Ureter (tissue), 1 donor: ENCODE measurements at places on chromosomes 11 and 22. TPM values are rescaled to one million over a fixed set of nuclear protein-coding genes. Genes with fewer than 3 reads are reported as not detected.

DNA sequence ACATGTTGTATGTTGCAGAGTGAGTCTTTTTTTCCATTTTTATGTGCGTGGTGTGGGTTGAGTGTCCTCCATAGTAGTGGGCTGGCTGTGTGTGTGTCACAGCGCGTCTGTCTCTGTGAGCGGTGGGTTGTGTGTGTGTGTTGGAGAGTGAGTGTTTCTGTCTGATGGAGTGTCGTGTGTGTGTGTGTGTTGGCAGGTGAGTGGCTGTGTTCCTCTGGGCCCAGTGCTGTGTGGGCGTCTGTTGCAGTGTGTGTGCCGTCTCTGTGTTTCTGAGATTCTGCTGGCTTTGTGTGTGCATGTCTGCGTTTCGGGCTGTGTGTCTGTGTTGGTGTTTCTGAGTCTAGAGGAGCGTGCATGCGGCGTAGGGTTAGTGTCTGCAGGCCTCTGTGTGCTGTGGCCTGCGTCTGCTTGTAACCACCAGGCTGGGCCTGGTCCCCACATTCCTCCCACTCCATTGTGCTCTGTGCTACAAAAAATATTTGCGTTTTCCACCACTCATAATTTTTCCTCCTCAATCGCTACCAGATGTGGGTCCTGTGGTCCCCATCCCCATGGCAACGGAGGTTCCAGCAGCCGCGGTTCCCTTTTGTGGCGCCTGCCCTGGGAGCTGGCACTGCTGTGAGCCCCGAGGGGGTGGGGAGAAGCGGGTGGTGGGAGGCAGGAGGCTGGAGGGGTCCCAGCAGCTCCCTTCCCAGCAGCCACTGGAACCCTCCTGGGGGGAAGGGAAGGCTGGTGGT lies 15.2 kb downstream of the SCARF2 start:
- DNase-seq = no peak

DNA sequence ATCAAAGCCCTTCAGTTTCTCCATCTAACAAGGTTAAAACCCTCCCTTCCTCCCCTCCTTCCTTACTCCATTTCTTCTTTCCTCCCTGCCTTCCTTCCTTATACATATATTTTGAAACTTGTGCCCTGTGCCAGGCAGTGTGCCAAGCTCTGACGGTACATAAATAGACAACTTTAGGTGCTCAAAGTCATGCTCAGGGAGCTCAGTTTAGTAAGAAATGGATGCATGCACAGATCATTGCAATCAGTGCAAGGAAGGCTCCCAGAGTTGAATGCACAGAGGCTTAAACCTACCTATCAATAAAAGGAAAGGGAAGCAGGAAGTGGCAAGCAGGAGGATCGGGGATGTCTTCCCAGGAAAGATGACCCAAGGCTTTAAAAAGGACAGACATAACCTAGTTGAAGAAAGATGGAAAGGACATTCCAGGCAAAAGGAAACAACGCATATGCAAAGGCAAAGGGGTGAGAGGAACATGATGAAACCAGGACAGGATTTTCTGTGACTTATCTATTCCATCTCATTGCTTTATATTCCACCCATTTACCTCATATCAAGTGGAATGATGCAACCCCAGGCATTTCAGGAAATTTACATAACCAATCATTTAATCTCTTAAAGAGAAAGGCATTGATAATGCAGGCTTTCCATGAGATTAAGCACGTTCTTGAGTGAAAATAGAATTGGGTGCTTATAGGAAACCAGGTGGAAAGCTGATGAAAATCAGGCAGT lies 13.2 kb downstream of the FZD4 start:
- no peak for DNase-seq

- no peak for DNase-seq
Observed at GRCh38 chr11:108019870-108020540, 11.3 kb downstream of the CUL5 start.

DNA sequence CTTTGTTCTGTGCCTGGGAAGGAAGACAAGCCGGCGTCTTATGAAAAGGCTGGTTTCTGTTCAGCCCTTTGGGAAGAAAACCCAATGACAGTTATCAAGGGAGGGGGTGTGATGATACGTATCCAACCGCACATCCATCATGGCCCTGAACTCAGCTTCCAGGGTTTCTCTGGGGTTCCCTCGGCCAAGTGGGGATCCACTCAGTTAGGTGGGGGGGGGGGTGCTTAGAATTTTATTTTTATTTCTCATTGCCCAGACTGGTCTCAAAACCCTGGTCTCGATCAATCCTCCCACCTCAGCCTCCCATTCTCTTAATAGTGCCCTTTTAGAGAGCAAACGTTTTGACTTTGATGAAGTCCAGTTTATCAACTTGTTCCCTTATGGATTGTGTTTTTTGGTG lies 25.7 kb downstream of the KCNQ1 start:
- peak; percentile 19 for DNase-seq

GRCh38 chr11:47078751-47079521 lies 97.7 kb downstream of the ARFGAP2 start:
- DNase-seq = no peak

DNA sequence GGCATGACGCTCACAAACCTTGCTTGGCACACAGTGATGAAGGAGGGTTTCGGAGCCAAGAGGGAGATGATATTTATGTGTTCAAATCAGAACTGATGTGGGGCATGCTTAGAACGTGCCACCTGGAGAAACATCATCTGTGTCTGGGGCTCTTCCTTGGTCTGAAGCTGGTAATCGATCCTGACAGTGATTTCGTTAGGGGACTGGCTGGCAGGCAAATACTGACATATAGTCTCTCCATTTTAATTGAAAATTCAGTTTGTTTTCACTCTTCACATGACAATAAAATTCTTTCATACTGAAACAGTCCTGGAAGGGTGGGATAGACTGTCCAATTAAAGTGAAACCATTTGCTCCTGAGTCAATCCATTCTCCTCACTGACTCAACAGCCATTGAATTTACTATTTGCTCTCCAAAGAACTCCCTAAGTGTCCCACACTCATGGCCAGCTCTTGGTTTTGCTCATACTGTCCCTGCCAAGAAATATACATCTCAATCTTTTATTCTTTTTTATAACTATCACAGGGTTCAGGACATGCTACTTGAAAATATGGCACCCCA lies 134.8 kb downstream of the TRPC6 start:
- DNase-seq = no peak

DNA sequence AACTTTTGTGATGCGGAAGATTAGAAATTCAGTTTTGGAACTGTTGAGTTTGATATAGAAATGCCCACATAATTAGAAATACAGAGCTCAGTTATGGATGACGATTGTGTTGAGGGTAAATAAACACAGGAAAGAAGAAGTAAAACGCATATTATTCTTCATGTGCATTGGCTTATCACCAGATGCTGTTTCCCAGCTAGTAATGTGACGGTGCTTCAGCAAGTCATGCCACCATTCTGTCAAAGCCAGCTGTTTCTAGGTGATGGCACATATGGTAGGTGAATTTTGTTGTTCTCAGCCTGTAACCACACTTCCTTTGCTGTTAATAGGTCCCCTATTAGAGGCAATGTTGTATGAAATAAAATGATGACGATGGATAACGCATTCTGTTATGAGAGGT lies 68.9 kb downstream of the C11orf65 start:
- DNase-seq = no peak

DNA sequence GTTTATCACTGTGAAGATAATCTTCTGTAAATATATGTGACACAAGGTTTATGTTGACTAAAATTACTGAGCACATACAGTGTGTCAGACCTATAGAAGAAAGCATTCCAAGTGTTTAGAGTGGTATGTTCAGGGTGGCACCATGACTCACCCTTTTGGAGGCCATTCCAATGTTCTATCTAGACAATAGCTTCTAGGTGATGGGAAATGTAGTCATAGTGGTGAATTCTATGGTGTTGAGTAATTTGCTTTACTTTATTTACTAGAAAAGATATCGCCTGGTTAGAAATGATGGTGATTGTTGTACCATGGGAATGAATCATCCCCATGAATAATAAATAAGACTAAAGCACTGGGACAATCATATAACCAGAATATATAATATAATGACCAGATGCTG lies 72.9 kb upstream of the OR4C15 start:
- no peak for DNase-seq

DNA sequence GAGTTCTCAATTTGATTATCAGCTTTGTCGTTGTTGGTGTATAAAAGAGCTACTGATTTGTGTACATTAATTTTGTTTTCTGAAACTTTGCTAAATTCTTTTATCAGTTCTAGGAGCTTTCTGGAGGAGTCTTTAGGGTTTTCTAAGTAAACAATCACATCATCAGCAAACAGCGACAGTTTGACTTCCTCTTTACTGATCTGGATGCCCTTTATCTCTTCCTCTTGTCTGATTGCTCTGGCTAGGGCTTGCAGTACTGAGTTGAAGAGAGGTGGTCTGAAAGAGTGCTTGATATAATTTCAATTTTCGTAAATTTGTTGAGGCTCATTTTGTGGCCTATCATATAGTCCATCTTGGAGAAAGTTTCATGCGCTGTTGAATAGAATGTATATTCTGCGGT lies 213.0 kb downstream of the DLG2 start:
- DNase-seq = no peak

- peak; percentile 75 for DNase-seq
Observed at GRCh38 chr11:92964471-92964870, 5.0 kb upstream of the MTNR1B start.

DNA sequence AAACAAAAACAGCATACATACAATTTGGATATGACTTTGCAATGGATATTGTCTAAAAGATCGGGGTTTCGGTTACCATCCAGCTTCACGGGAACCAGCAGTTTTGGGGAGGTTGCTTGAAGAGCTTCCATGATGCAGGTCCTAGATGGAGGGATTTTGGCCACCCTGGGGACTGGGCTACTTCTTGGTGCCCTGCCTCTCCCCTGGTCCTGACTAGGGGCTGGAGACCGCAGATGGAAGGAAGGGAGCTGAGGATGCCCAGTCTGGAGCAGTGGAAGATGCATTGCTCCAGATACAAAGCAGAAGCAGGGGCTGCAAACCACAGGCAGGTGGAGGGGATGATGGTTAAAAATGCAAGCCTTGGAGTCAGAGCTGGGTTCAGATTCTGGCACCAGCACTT lies 13.5 kb downstream of the SOX10 start:
- no peak for DNase-seq

DNA sequence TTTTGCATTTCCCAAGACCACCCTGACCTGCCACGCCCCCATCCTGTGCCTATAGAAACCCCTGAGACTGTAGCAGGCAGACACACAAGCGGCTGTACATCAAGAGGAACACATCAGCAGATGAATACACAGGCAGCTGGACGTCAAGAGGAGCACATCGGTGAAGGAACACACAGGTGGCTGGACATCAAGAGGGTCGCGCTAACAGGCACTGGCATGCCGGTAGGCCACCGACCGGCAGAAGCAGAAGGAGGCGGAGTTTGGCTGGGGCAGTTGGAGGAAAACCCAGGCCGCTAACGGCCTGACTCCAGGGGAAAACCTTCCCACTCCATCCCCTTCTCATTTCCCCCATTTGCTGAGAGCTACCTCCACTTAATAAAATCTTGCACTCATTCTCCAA lies 5.4 kb upstream of the IPO7 start:
- DNase-seq = no peak

DNA sequence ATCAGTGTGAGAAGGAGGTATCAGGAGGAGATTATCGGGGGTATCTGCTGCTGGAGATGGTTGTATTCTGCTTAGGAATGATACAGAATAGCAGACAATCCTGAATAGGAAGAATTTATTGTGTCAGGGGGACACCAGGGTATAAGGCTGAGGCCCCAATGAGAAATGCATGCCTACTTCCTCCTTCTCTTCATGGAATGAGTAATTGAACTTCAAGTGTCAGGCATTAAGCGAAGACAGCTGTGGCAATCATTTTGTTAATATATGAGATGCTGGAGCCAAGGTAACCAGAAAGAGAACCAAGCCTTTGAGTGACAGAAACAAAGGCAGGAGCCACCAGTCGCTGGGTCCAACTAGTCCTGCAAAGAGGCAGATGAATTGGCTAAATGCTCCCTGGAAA lies 49.1 kb downstream of the KIRREL3 start:
- no peak for DNase-seq

- DNase-seq = no peak
Observed at GRCh38 chr22:49004484-49005399, 822.9 kb downstream of the BRD1 start.

- DNase-seq = no peak
Observed at GRCh38 chr11:132347156-132348090, 977.0 kb downstream of the NTM start.

DNA sequence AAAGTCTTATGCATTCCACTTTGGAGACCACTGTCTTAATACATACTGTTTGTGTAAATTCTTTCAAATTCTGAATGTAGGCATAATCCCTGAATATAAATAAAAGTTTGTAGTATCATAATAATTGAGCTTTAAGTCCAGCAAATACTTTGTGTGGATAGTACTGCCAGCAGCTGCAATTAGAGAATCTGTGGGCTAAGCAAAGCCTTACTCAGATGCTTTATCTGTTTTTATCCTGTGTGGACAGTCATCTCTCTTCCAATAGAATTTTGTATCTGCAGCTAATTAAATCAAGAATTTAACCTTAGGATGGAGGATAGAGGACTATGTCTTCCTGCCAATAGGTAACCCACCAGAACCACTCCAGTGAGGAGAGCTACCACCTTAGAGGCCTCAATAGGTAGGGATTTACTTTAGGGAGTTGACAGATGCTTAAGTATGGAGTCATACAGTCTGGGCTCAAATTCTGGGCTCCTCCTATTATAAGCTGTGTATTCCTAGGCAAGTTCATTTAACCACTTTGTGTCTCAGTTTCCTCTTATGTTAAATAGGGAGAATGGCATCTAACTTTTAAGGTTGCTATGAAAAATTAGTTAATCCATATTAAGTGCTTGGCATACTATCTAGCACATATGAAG lies 71.1 kb downstream of the STIM1 start:
- DNase-seq = no peak

DNA sequence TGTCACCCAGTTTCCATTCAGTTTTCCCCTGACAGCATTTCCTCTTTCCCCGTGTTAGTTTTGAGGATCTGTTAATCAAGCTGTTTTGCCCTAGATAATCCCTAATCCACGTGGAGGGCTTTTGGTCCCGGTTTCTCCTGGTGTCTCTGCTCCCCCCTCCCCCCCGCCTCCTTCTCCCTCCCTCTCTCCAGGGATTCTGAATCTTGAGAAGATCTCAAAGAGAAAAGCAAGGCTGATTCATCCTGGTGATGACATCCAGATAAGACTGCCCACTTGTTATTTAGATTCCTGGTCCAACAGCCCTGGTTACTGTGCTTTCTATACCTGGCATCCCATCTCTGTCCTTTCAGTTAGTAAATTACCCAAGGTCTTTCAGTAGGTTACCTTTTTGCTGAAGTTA lies 59.4 kb downstream of the KCNA4 start:
- no peak for DNase-seq

GRCh38 chr22:17866621-17867020 lies 92.4 kb upstream of the BID start:
- DNase-seq = no peak

GRCh38 chr22:27848005-27848404 lies 46.4 kb upstream of the MN1 start:
- DNase-seq = no peak

Gene OR4D11
- not detected for total RNA-seq

Gene DNAJB7
- not detected for total RNA-seq

Gene TRIM48
- not detected for total RNA-seq

Gene COX8A
- total RNA-seq = 291 TPM

Gene C11orf21
- total RNA-seq = 2.3 TPM

Gene KMT2A
- 106 TPM for total RNA-seq

Gene PRODH
- 12.4 TPM for total RNA-seq

Gene UPK3A
- total RNA-seq = 233 TPM
